ENCODE measurements at places on chromosomes 1 and 21.
A peak's percentile ranks its signal among the peaks of the same experiment; 100 is the strongest.

DNA sequence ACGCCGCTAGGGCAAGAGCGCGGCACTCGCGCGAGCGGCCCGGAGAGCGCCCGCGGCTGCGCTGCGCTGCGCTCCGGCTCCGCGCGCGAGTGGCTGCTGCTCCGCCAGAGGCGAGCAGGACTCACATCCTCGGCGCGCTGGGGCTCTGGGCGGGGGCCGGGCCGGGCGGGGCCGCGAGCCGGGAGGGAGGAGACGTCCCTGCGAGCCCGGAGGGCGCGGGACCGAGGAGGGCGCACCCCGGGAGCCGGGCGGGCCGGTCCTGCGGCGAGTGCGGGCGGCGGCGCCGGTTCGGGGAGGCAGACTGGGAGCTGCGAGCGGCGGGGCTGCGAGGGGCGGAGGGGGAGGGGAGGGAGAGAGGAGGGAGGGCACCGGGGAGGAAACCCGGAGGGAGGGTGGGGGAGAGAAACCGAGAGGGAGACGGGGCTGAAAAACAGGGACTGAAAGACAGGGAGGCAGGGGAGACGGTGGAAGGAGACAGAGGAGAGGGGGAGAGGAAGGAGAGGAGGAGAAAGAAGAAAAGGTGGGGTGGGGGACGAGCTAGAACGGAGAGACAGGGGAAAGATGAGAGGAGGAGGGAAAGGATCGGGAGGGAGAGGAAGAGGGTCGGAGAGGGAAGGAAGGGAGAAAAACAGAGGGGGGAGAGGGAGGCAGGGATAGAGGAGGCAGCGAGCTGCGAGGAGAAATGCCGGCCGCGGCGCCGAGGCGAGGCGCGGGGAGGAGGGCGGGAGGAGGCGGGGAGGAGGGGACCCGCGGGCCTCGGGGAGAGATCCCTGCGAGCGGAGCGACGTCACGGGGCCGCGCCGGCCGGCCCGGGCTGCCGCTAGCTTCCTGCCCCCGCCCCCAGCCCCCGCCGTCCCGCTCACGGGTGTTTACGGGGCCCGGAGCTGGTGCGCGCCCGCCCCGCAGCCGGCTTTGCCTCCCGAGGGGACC, at the start of gene CAMK2N1:
Gene CAMK2N1, minus strand, starts transcription at position 684 of the 930 bp plus-strand sequence. CDS start 831 bp downstream, outside the sequence.
- no peak for DNase-seq

DNA sequence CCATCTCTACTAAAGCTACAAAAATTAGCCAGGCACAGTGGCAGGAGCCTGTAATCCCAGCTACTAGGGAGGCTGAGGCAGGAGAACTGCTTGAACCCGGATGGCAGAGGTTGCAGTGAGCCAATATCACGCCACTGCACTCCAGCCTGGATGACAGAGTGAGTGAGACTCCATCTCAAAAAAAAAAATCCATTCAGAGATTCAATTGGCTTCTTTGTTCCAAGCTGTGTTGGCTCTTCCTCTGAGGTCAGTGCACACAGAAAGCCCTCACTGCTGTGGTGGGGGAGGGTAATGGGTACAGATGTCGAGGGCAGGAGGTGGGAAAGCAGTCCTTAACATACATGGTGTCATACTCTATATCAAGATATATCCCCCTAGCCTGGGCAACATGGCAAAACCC, 14.7 kb downstream of the TIE1 start:
- DNase-seq: no peak

DNA sequence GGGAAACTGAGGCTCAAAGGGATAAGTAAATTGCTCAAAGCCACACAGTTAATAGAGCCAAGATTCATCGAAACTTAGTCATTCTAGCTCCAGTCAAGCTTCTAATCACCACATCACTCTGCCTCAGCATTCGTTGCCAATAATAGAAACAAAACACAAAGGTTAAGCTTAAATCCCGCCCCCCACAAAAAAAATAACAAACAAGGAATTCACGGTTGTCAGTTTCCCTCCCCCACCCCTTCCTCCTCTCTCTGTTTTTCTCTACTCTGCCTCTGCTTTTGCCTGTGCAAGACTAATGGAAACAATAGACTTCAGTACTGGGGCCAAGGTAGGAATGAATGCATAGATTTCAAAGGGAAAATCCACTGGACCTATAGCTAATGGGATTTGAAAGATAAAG, 70.7 kb upstream of the ZNF644 start:
- DNase-seq: peak; percentile 40

- DNase-seq: no peak
Observed at GRCh38 chr1:110674337-110675059, at the start of gene KCNA3. Gene KCNA3, minus strand, starts transcription at chr1:110674940. Its CDS starts 131 bp downstream, at chr1:110674809.

DNA sequence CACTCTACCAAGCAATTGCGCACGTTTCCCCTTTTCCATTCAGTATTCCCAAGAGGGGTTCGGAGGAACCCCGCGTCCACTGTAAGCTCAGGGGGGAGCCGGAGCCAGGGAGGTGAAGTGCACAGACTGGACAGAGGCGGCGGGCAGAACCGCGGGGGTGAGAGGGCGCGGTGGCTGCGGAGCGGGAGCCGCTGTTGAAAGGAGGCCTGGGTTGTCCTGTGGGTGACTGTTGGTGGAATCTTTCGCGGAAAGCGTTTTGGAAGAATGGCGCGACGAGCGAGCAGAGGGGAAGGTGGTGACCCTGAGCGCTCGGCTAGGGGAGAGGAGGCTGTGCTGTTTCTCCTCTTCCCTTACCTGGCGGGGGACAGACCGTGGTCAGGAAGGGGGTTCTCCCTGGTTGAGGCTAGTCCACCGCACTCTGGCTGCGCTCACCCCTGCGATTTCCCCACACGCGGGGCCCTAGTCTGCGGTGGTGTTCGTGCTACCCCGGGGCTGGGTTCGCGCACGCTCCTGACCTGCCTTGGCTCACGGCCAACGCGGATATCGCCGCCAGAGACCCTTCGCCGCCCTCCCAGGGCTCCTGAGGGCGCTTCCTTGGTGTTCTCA, 92.8 kb downstream of the PRKAB2 start:
- DNase-seq: no peak

DNA sequence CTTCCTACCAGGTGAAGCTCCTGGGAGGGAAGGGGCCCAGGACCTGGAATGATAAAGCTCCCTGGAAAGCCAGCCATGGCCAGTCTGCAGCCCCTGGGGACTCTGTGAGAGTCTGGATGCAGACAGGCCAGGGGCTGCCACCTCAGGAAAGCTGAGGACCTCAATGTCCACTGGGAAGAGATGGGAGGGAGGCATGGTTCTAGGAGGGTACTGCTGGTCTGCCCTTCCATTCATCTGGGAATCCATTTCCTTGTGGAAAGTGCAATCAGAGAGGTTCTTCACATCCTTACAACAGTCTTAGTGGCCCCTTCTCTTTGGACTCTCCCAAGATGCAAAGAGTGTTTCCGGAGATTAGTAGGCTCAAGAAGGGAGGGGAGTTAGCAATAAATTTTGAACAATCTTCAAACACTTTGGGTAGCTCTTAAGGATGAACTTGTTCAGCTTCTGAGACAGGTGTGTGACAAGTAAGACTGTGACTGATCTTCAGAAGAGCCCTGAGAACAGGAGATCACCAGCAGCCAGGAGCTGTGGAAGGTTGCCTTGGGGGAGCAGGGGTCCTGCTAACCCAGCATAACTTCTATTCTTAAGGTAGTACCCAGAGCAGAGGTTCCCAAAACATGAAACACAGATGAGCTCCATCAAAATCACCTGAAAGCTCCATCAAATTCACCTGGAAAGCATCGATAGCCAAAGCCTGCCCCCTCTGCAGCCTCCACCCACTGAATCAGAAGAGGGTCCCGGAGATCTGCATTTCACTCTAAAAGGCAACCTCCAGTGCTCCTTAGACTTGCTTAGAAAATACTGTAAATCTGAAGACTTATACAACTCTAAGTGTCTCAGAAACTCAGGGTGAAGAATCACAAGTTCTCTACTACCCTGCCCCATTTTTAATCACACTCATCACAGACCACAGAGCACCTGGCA, 616 bp upstream of the LAX1 start:
- no peak for DNase-seq

- DNase-seq: no peak
Observed at GRCh38 chr1:112501810-112502641, 6.7 kb upstream of the WNT2B start.

DNA sequence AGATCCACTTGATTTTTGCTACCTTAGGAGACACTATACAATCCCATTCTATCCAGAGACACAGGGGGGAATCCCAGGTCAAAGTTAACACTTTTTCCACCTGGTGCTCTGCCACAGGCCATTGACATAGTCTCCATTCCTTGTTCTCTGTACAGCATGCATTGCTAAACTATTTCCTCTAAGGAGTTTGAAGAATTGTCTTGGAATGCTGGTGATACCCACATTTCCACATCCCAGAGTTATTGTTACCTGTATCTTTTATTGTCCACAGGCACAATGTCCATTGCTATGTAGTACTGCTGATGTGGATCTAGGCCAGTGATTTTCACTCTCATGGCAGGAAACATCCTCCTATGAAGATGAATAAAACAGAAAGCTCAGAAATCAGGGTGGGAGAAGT, 61.9 kb downstream of the TBX15 start:
- no peak for DNase-seq

DNA sequence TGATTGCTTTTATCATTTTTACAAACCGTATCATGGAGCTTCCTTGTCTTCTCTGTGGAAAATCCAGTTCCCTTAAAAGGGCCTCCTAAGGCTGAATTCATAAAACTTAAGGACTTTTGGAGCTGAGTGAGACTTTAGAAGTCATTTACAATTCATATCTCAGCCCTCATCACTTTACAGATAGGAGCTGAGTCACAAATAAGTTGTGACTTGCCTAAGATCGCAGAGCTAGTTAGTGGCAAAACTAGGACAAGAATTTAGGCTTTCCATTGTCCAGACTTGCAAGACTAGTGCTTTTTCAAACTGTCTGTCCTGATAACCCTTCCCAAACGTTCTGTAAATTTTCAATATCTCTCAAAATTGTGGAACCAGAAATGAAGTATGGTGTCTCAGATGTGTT, 37.3 kb downstream of the C1orf21 start:
- no peak for DNase-seq

- no peak for DNase-seq
Observed at GRCh38 chr1:8723010-8723409, 94.4 kb downstream of the RERE start.

DNA sequence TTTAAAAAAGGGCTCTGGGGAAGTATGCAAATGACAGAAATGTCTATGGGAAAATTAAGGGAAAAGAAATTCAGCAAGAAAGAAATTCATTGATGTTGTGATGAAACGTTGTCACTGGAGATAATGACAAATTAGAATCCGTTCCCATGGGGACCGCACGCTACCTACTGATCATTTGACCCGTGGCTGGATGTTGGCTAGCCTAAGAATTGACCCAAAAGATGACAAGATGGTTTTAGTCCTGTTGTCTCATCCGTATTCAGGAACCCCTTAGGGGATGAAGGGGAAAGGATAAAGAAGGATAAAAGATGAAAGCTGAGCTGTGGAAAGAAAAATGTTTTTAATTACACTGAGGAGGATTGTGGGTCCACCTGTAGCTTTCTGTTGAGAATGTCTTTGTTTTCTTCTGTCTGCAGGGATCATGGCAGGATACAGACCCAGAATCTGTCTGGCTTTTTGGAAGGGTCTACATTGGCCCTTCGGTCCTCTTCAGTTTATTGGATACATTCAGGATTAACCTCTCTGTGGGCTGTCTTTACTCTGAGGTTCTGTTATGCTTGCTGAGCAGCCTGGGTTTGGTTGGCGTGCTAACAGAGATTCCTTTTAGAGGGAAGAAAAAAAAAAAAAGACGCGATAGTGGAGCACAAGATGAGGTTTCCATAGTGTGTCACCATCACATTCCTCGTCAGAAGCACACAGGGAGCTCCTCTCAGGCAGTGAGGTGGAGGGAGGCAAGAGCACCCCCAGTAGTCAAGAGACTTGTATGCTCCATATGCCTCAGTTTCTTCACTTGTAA, 106.2 kb downstream of the CACHD1 start:
- no peak for DNase-seq

DNA sequence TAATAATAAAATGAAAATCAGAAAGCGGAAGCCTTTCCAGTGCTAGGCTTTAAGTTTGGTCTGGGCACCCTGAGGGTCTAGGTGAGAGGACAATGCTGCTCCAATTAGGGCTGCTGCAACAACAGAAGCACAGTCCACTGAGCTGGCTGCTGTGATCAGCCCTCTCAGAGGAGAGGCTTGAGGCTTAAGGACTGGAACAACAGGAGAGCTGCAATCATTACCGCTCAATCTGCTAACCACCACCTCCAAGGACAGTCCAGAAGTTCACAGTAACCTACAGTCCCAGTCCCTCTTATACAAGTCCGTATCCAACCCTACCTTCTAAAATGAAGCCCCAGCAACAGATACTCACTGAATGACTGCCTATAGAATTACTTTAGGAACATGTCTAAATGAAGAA, 62.1 kb downstream of the USP24 start:
- no peak for DNase-seq

- no peak for DNase-seq
Observed at GRCh38 chr1:94434365-94435045, 16.3 kb downstream of the ABCD3 start.

- no peak for DNase-seq
Observed at GRCh38 chr1:225885336-225885735, 3.2 kb upstream of the TMEM63A start.
